ENCODE measurements at places on chromosomes 2 and 18.

GRCh38 chr18:28177828-28178635 lies 1.1 kb upstream of the CDH2 start:
- no peak for DNase-seq

GRCh38 chr2:28809927-28810326 lies 707 bp upstream of the SPDYA start:
- DNase-seq, result no peak

DNA sequence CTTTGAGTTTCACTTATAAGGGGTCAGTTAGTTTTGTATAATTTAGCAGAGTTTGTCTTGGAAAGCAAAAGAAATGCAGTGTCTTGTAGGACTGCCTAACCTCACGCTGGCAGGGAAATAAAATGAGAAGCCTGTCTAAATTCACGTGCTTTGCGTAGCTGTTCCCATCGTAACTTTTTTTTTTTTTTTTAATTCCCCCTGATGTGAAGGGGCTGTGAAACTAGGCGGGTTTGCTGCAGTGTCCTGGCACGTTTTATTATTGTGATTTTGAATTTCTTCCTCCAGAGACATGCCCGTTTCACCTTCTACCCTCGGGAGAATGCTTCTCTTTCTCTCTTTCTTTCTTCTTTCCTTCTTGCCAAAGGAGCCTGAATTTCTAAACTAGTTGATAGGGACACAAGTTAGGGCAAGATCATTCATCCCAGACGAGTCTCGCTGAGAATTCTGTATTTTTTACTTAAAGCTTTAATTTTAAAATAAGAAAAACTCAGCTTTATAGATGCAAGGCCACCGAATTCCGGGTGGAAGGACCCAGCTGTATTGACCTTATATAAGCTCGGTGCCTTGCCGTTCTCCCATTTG lies 2.3 kb downstream of the MEIS1 start:
- DNase-seq, result no peak

DNA sequence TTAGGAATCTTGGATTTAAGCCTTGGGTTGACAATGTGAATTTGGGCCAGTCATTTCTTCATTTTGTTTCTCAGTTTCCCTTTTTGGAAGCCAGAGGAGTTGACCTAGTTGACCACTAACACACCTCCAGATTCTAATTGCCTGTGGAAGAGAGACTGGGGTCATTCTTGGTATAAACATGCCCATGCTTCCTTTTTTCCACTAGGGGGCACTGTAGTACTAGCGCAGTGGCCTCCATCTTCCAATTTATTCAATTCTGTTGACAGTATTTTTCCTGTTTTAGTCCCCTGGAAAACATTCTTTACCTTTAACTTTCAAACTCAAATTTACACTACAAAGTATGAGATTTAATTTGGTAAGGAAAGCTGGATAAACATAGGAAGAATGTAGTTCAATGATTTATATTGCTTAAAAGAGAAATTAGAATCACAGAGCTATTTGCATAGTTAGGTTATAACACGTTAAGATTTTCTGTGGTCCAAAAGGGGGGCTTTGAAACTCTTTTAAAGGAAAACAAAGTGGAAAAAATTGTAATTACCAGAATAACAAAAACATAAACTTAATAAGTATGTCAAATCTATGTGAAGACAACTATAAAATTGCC lies 57.5 kb upstream of the AGPS start:
- DNase-seq, result no peak

- DNase-seq, result no peak
Measured at GRCh38 chr2:56416500-56417176, 232.8 kb downstream of the CCDC85A start.

GRCh38 chr2:190488516-190489233 lies 45.8 kb downstream of the NEMP2 start:
- no peak for DNase-seq

DNA sequence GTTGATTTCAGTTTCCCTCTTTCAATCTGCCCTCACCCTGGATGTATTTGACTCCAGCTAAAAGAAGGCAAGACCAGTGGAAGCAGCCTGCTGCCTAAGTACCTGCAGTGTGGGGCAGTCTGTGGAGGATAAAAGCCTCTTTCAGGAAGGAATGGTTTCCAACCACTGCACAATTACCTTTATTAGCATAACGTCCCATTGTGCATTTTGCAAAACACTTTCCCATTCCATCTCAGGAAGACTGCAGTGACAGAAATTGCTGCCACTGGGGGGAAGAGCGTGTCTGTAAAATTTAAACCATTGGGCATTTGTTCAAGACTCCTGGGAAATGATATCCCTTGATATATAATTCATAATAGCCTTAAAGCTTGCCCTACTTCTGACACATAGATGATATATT lies 26.2 kb downstream of the CYRIA start:
- DNase-seq, result no peak

DNA sequence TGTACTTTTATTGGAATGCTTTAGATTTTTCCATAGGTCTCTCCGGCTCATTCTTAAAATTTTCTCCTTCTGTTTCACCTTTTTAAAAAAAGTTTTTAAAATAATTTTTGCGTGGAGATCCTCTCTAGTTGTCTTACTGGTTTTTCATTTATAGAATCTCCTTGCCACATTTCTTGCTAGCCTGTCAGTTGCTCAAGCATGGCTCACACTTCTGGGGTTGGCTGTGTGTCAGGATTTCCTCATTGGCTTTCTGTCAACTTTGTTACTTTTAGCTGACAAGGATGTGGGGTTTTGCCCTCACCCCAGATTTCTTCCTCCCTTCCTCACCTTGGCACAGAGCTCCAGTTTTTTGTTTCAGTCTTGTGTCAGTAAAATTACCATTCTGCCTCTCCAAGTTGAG lies 124.6 kb downstream of the ZNF407 start:
- no peak for DNase-seq

DNA sequence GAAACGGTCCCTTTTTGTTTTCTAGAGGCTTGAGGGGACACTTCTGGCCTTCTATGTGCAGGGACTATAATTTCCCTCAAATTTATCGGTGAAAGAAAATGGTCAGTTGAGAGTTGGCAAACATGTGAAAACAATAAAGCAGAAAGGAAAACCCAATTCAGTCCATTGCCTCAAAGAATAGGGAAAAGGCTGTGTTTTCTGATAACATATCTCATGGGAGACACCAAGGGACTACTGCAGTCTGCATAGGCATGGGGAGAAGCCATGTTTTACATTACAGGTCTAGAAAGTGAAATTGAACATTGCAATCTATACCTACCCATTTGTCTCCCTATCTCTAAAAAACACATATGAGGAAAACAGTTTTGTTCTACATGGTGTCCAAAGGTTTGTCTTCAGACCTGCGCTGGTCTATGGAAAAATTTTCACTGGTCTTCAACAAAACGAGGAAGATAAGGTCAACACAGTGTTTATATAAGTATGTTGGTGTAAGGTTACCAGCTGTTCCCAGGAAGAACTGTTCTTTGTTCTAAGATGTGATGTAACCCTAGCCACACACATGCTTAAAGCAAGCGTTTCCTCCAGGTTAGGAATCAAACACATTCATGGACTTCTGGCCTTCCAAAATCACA lies 179.7 kb downstream of the MREG start:
- no peak for DNase-seq

DNA sequence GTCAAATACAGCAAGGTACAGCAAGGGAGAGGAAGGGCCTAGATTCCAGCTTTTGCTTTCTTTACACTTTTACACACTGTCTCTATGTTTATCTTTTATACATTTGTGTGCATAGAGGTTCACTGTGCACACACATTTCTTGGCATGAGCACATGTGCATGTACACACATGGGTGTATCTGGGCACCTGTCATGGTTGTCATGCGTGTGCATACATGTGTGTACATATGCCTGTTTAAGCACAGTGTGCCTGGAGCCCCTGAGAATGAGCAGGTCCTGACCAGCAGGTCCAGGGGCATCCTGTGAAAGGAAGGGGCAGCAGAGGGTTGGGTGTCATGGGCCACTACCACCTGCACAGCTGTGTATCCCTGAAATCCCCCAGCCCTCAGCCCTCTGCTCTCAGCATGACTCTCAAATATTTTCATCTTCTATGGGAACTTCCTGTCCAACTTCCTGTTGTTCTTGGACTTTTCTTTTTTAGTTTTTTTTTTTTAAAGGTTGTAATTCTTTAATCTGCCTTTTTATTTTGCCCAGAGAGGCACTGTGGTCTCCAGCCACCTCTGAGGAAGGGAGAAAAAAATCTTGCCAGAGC lies 97.0 kb upstream of the EPAS1 start:
- DNase-seq, result no peak

DNA sequence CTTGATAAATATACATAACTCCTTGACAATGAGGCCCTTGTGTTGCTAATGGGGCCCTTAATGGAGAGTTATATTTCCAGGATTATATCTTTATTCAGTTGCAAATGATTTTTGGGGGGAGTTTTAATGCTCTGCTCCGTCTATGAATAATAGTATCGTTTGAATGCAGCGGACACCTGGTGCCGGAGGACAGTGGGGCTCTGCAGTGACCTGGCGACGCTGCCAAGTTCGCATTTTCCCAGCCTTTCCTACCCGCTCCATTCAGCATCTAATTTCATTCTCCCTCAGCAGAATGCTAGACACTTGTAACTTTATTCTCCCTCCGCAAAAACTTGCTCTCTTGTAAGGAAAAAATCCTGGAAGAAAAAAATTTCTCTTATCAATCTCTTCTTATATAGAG lies 257.6 kb upstream of the SALL3 start:
- DNase-seq, result no peak

DNA sequence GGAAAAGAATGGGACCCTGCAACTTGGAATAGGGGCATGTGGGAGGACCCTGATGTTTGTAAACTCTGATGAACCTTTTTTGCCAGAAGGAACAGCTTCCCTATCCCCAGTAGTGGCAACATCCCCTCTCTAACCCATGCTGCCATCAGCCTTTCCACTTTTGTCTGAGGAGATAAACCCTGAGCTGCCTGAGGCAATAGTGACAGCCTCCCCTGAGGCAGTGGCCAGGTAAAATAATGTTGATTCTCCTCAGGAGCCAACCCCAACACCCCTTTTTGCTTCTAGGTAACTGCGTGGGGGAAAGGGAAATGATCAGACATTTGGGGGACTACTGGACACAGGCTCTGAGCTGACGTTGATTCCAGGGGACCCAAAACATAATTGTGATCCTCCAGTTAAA lies 106.8 kb upstream of the NPAS2 start:
- DNase-seq, result no peak

- DNase-seq, result no peak
Measured at GRCh38 chr2:11124760-11125068, 30.6 kb upstream of the SLC66A3 start.

DNA sequence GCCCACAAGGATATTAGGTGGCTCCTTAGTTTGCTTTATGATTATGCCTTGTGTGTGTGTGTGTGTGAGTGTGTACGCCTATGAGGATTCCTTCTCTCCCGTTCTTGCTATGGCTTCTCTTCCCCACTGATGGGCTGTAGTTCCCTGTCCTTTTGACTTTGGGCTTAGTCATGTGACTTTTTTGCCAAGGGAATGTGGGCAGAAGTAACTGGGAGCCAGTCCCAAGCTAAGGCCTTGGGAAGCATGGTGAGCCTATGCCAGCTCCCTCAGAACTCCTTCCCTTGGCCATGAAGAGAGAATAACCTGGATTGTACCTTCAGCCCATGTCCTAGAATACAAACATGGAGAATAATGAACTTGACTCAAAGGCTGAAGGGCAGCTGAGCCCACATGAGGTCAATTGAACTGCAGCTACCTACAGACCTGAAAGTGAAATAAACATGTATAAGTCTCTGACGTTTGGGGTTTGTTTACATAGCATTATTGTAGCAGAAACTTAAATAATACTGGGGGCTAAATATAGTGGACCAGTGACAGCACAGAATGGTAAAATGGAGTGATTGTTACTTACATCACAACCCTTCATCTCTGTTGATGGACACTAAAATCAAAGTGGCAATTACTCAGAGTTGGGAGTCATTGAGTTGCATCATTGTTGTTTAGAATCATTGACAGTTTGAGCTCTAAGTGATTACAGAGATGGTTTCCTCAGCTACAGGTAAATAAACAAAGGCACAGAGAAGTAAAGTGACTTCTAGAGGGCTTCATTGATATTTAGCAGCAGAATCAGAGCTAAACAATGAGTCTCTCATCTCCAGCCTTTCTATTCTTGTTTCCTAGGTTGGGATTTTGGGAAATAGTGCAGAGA lies 15.3 kb upstream of the IL36G start:
- DNase-seq, result no peak

DNA sequence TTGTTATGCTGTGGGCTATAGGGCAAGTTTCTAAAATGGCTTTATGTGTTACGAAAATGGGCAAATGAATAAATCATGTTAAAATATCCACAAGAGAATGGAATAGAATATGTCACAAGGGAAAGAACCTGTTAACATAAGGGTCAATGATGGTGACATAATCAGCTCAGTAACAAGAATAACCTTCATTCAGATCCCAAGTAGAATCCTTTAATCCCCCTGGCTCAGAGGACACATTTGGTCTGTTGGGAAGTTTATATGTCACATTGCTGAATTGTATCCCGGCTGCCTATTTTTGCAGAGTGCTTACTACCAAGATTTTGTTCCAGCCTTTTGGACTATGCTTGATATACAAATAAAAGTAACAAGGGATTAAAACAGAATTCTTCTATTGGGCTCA lies 13.1 kb upstream of the LGALSL start:
- DNase-seq, result no peak

DNA sequence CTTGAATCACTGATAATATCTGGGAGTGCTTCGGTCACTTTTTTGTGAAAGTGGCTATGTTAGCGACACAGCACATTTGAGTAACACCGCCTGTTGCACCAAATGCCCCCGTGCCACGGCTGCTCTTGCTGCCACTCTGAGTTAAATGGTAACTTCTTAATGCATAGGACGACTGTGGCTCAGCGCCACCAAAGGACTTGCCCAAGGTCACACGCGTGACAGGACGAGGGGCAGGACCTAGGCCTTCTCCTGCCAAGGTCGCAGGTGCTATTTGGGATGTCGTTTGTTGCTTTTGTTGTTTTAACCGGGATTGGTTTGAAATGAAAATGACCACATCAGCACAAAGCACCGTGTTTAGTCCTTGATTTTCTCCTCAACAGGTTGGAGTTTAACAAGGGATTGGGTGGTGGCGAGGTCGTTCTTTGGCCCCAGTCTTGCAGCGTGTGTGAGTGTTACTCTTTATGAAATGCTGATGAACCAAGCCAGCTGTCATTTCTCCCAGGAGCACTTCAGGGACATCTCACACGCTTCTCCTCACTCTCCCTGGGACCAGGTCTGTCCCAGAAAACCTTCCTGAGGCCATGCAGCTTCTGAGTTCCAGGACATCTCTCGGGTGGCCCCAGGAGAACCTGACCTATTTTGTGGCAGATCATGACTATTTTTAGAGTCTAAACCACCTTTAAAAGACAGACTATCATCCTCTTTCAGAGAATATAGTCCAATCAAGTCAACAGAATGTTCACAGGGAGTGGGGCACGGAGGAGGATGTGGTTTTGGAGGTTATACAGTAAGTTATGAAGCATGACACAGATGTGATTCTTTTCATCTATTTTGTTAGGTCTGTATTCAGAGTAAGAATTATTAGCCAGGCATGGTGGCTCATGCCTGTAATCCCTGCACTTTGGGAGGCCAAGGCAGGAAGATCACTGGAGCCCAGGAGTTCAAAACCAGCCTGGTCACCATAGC lies 49.9 kb downstream of the MTCL1 start:
- DNase-seq, result peak; percentile 17

- DNase-seq, result no peak
Measured at GRCh38 chr18:12085786-12086185, 7.9 kb upstream of the ANKRD62 start.

Measured in GM18507 (cell line).